ENCODE measurements at places on chromosomes 13 and 19. TPM values are rescaled to one million over a fixed set of nuclear protein-coding genes. Genes with fewer than 3 reads are reported as not detected.

Gene LILRB5
- not detected for total RNA-seq

GRCh38 chr13:27965740-27966640 is 3.1 kb downstream of the CDX2 start:
- DNase-seq = no peak

DNA sequence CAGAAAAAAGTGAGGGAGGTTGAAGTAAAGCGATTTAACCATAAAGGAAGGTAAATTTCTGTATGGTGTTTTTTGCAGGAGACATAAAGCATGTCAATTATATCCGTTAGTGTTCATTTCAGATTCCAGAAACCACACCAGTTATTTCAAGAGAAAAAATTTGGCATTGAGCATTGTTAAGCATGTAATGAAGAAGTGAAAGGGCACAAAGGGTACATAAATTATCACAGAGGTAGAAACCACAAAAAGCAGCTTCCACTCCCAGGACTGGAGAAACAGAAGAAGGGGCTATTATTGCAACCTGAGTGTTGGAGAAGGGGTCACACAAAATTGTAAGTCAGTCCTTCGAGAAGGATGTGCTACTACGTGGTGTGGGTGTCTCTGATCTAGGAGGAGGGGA is 72.2 kb upstream of the DACH1 start:
- DNase-seq = no peak

DNA sequence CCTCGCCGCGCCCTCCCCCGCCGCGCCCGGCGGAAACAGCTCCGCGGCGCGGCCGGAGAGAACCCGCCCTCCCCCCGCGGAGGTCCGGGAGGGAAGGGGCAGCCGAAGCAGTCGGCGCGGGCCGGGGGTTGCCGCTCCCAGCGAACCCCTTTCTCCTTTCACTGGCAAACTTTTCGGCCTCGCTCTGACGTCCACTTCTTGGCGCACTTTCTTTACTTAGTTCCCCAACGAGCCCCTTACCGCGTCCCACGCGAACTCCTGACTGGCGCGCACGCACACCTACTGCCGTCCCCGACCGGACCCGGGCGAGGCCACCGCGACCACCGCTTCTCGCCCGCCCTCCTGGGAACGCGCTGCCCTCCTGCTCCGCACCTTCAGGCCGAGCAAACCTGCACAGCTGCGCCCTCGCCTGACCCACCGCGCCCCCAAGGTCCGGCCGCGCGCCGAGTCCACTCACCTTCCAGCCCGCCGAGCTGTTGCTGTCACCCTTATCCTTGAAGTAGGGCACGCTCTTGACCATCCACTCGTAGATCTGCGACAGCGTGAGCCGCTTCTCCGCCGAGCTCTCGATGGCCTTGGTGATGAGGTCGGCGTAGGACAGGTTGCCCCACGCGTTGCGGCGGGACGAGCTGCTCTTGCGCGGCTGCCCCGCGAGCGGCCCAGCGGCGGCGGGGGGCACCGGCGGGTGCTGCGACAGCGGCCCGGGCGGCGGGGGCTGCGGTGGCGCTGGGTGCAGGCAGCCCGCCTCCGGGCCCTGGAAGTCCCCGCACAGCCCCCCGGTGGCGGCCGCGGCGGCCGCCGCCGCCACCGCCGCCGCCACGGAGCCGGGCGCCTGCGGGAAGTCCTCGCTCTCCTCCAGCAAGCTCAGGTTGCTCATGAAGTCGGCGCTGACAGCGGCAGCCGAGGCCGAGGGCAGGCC is 1.1 kb downstream of the FOXO1 start:
- DNase-seq = no peak

Gene TEX26
- total RNA-seq = not detected

- no peak for DNase-seq
Measured at GRCh38 chr13:84705982-84706710, 823.9 kb upstream of the SLITRK1 start.
